ENCODE measurements at places on chromosomes 6 and 20.
A peak's percentile ranks its signal among the peaks of the same experiment; 100 is the strongest.

DNA sequence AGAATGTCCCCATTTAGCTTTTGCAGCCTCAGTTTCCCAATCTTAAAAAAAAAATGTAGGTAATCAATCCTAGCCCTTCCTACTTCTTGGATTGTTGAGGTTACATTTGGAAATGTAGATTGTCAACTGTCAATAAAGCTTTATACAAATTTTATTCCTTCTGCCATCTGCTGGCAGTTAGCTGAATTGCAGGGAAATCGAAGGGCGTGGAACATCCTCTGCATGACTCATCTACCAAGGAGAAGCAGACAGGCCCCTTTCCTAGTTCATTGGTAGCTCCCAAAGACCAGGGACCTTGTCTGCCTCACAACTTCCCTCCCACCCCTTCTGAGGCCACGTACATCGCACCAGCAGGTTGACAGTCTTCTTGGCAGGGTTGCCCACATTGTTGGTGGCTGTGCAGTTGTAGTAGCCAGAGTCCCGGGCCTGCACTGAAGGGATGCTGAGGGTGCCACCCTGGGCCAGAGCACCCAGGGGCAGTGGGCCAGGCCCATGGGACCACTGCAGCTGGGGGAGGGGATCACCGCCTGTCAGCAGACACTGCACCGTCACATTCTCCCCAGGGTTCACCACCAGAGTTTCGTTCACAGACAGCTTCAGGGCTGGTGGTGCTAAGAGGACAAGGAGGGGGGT is 43.6 kb downstream of the MDGA1 start:
- no peak for DNase-seq

- DNase-seq: no peak
Observed at GRCh38 chr6:43082806-43083655, 6.9 kb downstream of the PTK7 start.

- DNase-seq: no peak
Observed at GRCh38 chr6:125818772-125819260, 28.1 kb downstream of the NCOA7 start.

DNA sequence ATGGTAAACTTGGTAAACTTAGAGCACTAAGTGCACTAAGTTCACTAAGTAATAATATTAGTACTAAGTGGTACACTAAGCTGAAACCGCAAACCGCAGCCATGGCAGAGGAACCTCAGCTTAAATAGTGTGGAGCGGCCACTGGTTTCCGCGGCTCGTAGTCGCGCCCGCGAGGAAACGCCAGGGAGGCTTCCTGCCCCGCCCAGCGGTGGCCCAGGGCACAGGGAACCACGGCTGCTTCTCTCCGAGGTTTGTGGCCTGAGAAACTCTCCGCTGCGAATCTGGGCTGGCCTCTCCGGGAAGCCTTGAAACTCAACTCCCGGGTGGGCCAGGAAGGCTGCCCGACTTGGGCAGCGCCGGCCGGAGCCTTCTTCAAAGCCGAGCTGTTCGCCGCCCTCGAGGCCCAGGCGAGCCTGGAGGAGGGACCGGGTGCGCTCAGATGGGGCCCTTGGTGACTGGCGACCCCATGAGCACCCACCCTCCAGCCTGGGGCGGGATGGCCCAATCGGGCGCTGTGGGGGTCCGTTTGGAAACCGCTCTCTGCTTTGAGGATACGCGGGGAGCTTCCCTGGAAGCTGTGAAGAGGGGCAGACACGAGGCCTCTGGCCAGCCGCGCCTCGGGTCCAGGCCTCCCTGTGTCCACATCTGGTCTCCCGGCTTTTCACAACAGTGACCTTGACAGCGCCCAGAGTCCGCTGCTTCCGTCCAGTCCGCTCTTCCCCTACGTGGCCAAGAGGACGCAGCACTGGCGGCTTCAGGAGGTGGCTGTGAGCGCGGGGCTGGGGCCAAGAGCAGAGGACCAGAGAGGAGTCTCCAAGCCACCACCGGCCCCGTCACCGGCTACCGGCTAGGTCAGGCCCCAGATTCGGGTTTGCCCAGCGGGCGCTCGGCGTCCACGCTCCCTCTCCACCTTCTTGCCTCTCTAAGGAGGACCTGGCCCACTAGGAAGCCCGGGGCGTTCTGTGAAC is 25.4 kb upstream of the HLA-E start:
- DNase-seq: no peak

GRCh38 chr20:717832-718231 is 42.2 kb upstream of the SCRT2 start:
- no peak for DNase-seq

- DNase-seq: no peak
Observed at GRCh38 chr6:148392671-148393070, 50.0 kb downstream of the SASH1 start.

DNA sequence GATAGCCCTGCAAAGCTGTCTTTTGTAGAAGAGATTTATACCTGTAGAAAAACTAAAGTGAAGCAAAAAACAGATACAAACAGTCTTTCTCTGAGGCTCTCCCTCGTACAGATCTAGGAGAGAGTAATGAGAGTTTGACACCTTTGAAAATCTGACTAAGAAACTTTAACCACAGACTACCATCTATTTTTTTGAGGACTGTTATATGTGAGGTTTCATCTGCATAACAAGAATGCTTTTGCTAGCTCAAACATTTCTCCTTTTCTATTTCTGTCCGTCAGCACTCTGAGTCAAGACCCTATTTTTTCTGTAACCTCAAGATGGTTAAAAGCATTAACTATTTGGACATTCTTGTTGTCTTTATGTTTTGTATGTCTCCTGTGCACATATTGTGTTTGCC is 193.0 kb downstream of the BTBD3 start:
- DNase-seq: no peak

DNA sequence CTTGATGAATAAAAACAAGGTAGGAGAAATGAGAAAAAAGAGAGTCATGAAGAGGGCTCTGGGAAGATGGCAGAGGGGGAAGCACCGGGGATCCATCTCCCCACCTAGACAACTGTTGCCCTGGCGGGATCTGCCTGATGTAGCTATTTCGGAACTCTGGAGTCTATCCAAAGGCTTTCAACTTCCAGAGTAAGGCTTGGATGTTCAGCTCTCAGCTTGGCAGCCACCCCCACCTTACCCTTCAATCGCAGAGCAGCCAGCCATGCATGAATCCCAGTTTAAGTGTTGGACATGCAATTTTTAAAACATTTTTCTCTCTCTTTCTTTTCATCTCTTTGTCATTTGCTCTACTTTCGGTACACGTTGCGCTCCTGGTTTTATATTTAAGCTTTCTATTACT is 275.9 kb upstream of the EXOC2 start:
- no peak for DNase-seq

DNA sequence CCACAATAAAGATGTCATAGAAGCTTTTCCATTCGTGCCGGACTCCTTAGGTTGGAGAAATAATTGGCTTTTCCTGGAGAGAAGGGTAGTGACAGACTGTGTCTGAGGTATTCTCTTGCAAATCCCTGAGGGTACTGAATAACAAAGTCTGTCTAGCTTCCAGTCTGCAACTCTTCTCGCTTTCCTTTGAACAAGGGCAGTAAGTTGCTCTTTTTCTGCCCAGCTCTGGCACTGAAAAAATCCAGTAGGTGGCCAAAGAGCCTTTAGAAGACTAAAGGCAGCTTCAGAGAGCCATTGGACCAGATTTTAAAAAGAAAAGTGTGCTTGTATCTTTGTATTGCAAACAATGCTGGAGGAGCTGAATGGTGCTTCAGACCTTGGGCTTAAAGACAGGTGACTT is 20.7 kb upstream of the RREB1 start:
- peak; percentile 39 for DNase-seq

DNA sequence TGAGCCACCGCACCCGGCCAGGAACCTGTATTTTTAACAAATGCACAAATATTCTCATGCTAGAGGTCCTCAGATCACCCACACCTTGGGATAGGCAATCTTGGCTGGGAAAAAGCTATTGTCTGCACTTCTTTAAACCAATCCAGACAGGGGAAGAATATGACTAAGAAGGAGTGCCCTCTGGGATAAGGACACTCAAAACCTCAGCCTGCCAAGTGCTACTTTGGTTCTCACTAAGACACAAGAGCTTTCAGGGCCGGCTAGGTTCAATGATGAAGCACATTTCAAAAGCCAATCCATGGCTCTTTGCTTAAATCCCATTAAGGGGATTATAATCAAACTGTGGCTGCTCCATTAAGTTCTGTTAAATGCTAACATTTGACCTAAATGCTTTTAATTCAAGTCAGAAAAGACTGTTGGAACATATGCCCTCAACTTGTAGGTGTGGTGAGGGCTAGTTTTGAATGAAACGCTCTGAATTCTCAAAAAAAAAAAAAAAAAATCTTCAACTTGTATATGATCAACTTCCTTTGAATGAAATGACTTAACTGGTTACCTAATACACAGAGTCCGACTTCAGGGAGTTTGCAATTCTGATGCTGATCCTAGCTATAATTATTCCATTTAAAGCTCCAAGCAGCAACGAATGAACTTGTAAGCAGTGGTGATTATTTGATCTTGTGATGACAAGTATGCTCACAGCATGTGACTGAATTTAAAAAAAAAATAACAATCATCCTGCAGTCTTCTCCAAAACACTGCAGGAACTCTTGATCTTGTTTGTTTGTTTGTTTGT is 56.6 kb downstream of the SLC23A2 start:
- peak; percentile 94 for DNase-seq

GRCh38 chr6:109788687-109789086 is 97.6 kb downstream of the FIG4 start:
- no peak for DNase-seq

GRCh38 chr20:33915726-33916331 is 77.9 kb upstream of the RALY start:
- no peak for DNase-seq

- no peak for DNase-seq
Observed at GRCh38 chr20:4932061-4932460, 69.2 kb downstream of the SLC23A2 start.

DNA sequence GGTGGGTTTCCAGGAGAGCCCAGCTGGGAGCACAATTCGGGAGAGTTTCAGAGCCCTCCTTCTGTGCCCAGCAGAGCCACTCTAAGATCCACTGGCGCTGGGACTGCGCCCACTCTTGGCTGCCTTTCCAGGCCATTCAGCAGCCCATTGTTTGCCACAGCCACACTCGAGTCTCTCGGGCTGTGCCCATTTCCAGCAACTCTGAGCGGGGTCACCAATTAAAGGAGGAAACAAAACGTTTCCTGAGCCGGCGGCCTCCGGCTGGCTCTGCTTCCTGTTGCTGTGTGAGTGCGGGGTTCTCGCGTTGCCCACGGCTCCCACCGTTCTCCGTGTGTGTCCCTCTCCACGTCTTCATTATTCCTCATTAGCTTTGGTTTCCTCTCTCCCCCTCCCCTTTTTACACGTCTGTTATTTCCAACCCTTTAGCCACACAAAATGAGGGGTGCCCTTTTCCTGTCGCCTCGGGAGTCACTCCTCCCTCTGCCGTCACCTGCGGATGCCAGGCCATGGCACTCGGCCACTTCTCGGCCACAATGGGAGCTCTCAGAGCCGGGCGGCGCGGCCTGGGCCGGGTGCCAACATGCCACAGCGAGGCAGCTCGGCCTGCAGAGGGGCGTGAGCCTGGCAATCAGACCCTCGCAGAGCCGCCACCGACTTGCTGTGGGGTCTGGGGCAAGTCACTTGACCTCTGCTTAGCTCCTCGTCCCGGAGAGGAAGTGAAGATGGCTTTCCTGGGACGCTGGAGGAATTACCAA is 94.3 kb upstream of the NKX2-2 start:
- DNase-seq: no peak

GRCh38 chr6:10235344-10235743 is 179.5 kb downstream of the TFAP2A start:
- DNase-seq: no peak

- DNase-seq: no peak
Observed at GRCh38 chr6:170146640-170147039, 144.2 kb downstream of the DLL1 start.

DNA sequence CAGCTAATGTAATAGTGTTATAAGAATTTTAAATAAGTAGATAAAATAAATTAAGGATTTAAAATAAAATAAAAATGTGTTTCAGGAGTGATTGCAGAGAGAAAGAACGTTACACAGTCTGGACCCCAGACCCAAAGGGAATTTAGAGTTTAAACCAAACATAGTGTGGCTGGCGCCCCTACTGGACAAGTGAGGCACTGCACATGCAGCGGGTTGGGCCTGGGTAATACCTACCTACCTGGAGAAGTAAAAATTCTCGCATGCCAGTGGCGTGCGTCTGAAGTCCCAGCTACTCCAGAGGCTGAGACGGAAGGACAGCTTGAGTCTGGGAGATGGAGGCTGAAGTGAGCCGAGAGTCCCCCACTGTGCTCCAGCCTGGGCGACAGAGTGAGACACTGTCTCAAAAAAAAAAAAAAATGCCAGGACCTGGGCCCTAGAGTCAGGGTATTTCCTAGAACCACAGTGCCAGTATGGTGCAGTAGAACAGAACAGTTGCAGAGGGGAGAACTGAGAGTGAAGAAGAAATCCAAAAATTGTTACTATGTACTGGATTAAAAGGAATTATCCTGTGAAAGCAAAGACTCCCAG is 71.4 kb upstream of the TCF21 start:
- DNase-seq: no peak

DNA sequence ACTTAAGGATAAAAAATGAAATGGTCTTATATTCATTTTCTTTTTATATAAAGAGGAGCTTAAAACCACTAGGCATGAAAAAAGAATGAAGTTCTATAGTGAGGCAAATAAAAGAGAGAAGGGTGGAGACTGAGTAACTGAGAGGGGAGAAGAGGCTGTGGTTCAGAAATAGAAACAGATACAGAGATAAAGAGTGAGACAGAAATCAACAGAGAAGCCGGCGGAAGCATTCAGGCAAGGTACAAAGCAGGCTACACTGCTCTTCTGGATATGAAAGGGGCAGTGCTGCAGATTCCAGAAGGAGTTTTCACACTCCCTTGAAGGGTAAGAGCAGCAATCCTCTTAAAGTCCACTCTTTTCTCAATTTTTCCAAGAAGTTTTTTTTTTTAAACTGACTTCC is 29.9 kb downstream of the NFATC2 start:
- DNase-seq: no peak

DNA sequence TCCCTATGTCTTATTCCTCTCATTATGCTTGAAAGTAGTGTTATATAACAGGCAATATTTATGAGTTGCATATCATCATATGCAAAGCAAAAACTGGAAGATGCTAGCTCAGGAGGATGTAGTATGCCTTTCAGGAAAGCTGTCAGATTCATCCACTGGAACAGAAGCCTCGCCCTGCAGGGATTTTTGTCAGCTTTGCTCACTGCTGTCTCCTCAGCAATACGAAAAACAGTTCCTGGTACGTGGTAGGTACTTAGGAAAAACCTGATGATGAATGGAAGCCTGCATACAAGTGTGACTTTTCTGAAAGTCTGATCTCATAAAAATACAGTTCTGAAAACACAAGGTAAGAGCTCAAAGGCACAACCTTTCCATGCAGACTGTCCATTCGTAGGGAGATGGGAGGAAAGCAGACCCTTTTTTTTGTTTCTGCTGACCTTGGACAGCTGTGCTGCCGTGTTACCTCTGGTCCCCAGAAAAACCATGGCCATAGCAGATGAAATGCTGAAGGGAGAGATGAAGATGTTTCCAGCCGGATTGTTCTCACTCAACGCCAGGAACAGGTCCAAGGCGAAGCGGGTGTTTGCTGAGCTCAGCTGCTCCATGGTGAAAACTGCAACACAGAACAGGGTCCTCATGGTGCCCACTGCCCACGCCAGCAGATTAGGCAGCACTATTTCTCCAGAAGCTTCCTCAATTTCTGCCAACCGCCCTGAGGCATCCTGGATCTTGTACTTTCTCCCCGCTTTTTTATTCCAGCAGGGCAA is 1.5 kb downstream of the SERPINB1 start:
- DNase-seq: no peak

All from NCI-H524 (cell line).